ENCODE measurements at places on chromosomes 12 and 14.

GRCh38 chr14:75864352-75864751 lies 117.4 kb downstream of the TGFB3 start:
- DNase-seq: no peak

GRCh38 chr12:89208661-89209096 lies 143.6 kb downstream of the DUSP6 start:
- DNase-seq: no peak

DNA sequence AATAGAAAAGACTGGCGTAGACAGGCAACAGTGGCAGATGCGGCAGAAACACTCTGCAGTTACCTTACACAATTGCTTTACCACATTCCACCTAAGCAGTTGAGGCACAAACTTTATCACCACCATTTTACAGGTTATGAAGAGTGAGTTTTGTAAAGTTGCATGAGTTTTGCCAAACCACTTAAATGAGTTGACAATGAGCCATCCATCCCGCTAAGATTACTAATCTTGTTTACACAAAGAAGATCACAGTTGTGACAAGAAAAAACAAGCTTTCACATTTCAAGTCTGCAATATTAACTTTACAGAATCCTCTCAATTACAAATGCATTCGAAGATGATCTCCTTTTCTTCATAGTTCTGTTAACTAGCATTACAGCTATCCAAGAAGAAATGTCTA lies 1.8 kb downstream of the TMCC3 start:
- no peak for DNase-seq

- no peak for DNase-seq
Observed at GRCh38 chr14:89620436-89620835, 203.4 kb upstream of the FOXN3 start.

- no peak for DNase-seq
Observed at GRCh38 chr12:117395766-117396165, 34.3 kb upstream of the NOS1 start.

GRCh38 chr12:101001669-101002068 lies 207.1 kb downstream of the ANO4 start:
- DNase-seq: no peak

DNA sequence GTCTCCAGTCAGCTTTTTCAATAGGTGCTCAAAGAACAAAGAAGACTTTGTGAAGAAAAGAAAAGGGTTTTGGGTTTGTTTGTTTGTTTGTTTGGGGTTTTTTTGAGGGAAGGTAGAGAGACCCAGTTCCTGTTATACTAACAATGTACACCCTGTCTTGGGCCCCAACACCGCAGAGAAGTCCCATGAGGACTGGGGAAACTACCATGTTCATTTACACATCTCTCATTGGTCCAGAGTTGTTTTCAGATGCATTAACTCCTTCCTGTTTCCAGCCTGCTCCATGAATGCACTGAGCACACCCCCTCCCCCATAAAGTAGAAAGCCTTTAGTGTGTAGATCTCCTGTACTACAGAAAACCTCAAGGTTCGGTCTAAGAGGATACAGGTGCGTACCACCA lies 51.1 kb upstream of the SLC8A3 start:
- no peak for DNase-seq

- no peak for DNase-seq
Observed at GRCh38 chr12:20792971-20793370, 17.5 kb upstream of the SLCO1B3 start.

DNA sequence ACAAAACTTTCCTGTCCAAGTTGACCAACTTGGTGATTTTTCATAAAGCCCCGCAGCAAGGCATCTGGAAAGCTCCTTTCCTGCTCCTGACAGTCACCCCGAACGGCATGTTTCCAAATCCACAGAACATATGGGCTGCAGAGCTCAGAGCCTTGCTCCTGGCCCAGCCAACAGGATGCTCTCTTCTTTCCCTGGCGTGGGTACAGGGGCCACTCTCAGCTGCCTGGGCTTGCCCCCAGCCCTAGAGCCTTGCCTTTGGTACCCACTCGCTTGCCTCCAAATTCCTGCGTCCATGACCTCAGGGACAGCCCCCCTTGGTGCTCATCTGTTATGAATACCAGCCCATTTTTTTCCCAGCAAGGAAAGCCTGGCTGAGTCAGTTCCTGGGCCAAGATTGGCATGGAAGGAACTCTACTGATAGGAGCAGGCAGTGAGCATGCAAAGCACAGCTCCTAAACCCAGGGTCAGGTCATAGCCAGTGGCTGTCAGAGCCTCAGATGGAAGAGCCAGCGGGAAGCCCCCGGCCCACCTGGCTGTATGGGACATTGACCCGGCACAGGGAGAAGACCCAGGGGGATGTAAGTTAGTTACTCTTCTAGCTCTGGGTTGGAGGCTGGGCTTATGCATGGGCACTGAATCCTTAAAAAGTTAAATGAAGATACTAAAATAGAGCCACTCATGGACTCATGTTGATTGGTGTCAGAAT lies 105.3 kb upstream of the RTL1 start:
- DNase-seq: no peak

DNA sequence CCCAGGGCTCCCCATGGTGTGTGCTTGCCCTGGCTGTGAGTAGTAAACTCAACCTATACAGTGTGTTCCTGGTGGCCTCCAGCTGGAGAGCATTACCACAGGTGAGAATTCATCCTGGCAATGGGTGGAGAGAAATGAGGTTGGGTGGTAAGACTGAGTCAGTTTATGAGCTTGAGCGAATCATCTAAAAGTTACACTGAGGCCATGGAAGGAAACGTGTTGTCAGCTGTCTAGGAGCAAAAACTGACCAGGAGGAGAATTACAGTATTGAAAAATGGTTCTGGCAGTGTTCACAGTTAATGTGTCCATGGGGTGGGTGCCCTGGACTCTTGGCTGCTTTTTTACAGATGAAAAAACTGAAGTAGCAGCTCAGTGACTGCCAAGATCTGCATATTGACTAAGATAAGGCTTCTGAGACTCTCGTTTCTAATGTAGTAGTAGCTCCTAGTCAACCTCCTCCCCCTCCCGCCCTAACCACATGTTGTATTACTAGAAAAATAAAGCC lies 202.0 kb upstream of the AMIGO2 start:
- no peak for DNase-seq

- DNase-seq: peak; percentile 52
Observed at GRCh38 chr14:70888681-70889175, 18.5 kb upstream of the PCNX1 start.

GRCh38 chr12:107302649-107303341 lies 209.4 kb upstream of the CRY1 start:
- no peak for DNase-seq

- DNase-seq: peak; percentile 4
Observed at GRCh38 chr12:103013741-103014300, 56.3 kb downstream of the ASCL1 start.

DNA sequence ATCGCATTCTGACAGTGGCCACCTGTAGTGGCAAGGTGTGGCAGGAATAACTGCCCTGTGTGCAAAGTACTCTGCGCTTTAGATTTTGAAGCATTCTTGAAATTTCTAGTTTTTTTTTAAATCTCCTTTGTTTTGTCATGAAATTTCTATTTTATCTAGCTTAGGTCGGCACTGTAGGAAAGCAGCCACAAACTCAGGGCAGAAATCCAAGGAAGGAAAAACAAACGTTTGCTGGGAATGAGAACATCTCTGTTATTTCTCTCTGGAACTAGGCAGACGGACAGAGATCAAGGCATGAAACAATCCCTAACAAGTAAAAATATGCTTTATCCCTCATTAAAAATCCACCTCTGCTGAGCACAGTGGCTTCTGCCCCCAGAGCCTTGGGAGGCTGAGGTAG lies 1.3 kb upstream of the NR2C1 start:
- no peak for DNase-seq

- DNase-seq: no peak
Observed at GRCh38 chr12:62908674-62909073, 26.3 kb downstream of the PPM1H start.

GRCh38 chr12:51323317-51323960 lies 535 bp downstream of the BIN2 start:
- DNase-seq: no peak

- DNase-seq: no peak
Observed at GRCh38 chr14:79256380-79256779, 954.9 kb downstream of the DIO2 start.

GRCh38 chr12:14256555-14257169 lies 108.8 kb upstream of the ATF7IP start:
- peak; percentile 81 for DNase-seq

DNA sequence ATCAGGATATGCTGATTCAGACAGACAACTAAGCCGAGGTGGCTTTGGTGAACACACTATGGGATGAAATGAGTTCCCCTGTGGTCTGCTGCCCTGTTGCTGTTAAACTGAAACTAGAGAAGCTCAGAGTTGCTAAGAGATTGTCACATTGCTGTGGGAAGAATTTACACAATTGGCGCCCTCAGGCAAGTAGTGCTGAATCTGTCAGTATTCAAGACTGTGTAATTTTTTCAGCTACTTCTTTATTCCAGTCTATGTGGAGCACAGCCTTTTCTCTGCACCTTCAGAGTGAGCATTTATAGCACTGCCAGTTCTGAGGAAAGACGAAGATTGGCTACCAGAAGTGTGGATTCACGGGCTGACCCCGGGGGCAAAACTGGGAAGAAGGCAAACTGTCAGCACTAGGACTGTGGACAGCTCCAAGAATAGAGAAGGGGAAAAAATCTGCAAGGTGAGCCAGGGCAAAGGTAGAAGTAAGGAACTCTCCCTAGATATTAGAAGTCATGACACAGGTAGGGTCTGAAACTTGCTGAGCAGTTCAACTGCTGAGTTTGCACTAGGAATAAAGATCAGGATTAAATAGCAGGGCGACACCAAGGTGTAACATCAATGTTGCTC lies 218.8 kb upstream of the TMPO start:
- DNase-seq: no peak

- no peak for DNase-seq
Observed at GRCh38 chr14:22997676-22998323, 12.1 kb downstream of the C14orf93 start.

DNA sequence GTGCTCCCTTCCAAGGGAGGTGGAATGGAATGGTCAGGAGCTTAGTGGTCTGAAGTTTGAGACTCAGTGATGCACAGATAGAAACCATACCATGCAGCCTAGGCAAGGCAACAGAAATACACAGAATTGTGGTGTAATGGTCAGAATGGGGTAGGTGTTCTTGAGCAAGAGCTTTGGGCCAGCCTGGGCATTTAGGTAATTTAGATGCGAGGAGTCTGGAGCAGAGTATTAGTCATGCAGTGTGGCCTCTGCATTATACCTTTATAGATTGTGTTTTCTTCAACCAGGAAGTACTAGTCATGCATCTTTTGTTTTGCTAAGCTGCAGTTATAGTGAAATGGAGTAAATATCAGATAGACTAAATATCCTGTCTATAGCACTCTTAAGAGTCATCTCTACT lies 118.3 kb downstream of the DAAM1 start:
- DNase-seq: no peak

- no peak for DNase-seq
Observed at GRCh38 chr12:48175613-48176416, 7.6 kb upstream of the CCDC184 start.

DNA sequence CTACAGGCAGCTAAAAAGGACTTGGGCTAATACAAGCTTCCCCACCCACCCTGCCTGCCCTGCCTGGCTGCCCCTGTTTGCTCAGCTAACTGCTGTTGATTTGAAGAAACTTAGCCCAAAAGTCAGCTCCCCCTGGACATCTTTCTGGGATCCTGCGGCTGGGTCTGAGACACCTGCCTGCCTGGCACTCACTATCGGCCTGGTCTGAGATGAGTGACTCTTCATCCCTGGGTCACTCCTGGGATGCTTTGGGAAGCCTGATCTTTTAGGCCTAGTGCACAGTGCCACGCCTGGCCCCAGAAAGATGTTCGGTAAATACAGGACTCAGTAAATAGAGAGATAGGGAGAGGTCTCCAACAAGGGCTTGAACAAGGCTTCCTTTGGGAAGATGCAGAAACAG lies 211.3 kb upstream of the DIO3 start:
- DNase-seq: no peak

DNA sequence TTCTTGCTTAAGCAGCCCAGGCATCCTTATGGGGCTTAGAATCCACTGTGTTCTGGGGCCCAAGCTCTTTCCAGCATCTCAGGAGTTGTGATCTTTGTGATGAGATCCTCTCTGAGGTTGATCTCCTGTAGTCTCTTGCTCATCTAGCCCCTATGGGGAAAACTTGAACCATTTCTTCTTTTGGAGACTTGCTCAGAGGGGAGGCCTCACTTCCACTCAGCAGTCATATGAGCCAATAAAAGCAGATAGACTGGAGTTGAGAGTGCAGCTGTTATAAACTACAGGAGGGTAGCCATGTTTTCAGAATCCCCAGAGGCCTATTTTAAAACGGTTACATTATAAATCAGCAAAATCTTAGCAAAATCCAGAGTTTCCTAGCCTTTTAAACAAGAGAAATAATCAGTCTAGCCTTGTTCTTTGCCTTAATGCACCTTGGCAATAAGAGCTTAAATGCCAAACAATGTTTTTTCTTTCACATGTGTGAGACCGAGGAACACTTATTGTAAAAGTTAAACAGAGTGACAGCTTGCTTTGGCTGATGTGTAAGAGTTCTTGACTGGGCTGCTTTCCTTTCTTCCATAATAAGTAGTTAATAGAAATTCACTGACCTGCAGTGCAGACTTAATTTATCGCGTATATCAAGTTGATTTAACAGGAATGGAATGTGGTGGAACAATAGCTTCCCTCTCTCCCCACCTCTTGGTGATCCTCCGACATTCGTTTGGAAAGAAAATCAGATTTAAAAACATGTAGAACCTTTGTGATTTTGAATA lies 168.3 kb downstream of the NEDD1 start:
- no peak for DNase-seq

DNA sequence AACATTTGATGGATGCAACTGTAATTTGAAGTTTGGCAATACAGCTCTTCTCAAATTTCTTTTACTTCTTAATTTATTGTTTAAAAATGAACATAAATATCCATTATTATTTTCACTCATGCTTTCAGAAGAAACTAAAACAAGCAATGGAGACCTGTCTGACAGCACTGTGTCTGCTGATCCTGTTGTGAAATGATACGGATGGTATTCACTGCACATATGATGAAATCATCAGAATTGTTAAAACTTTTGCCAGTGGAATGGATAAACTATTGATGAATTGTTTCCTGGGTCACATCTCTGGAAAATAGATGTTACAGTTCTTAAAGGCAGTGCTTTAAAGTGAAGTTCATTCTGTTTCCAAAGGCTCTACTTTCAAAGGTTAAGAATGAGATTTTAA lies 59.2 kb downstream of the WASHC4 start:
- no peak for DNase-seq

- DNase-seq: no peak
Observed at GRCh38 chr14:101939646-101940170, 24.7 kb upstream of the DYNC1H1 start.

DNA sequence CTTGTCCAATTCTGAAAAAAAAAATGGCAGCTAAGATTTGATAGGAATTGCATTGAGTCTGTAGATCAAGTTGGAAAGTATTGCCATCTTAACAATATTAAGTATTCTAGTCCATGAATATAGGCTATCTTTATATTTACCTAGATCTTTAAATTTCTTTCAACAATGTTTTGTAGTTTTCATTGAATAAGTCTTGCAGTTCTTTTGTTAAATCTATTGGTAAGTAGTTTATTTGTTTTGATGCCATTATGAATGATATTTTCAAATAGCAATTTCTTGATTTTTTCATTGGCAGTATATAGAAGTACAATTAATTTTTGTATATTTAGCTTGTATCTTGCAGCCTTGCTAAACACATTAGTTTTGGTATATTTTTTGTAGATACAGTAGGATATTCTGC lies 71.6 kb downstream of the SYNE2 start:
- no peak for DNase-seq

Data from putamen (tissue), 1 donor.